ENCODE measurements at places on chromosomes 12 and 14.

DNA sequence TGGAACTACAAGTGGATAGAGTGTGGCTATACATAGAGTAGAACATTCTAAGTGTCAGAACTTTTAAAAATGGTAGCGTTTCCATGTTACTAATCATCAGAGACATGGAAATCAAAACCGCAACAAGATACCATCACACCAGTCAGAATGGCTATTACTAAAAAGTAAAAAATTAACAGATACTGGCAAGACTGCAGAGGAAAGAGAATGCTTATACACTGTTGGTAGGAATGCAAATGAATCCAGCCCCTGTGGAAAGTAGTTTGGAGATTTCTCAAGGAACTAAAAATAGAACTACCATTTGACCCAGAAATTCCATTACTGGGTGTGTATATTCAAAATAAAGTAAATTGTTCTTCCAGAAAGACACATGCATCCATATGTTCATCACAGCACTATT is 518.6 kb downstream of the NELL2 start:
- no peak for DNase-seq

DNA sequence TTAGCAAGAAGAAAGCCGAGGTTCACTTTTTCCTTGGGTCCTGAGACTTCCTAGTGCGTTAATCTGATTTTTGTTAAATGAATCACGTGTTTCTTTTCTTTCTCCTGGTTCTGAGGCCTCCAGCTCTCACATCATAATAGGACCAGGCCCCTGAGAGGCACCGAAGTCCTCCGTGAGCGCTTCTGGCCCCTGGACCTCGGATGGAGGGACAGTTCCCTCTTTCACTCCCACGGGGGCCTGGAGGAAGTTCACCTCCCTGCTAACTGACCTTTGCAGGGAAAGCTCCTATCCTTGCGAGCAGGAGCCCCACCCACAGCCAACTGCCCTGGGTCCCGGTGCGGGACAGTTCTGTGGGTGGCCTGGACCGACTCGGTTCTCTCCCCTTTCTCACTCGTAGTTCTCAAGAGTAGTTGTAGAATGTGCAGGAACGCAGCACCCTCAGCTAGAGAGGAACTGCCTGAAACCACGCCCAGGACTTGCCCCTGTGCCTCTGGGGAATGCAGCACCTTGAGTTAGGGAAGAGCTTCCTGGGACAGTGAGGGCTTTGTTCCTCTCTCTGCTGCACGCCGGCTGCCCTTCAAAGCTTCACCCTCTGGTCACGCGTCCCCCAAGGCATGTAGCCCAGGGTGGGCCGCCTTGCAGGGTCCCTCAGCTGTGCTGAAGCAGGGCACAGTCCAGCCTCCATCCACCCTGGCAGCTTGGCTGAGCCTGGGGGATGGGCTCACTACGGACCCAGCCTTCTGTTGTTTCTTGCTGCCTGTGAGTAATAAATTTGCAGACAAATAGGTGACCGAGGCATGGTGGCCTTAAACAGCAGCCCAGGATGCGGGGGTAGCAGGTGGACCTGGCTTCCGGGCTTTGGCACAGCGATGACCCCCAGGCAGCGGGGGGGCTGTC is 264.6 kb downstream of the ADGRD1 start:
- DNase-seq, result no peak

DNA sequence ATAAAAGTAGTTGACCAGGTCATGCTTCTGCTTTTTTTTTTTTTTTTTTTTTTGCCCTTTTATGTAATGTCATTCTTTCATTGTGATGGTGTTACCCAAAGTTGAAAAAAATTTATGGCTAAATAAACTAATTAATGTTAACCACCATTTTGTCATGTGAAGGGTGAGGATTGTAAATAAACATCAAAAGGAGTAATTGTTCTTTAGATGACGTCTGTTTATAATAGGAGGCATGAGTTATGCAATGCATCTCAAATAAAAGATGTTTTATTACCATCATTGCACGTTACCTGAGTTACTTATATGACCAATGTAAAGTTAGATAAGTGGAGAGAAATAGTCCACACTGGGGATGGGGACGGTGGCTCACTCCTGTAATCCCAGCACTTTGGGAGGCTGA is 349.9 kb upstream of the PDE3A start:
- DNase-seq, result no peak

GRCh38 chr12:55722948-55723347 is 2.8 kb downstream of the RDH5 start:
- no peak for DNase-seq

DNA sequence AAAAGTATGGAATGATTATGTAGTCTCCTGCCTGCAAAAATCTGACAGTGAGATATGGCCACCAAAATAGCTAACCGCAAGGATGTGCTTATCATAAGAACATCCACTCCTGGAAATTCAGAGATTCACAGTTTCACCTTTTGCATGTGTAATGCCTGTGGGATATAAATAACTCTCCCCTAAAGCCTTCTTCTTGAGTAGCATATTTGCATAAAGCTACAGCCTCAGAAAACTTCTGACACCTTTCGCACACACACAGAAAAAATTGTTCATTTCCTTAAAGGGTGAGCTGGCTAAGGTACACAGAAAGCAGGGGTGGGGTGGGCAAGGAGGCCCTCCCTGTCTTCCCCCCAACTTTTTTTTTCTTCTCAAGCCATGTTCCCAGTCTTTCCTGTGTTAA is 3.1 kb upstream of the IGF1 start:
- no peak for DNase-seq

- no peak for DNase-seq
Measured at GRCh38 chr14:59013672-59014298, 174.7 kb upstream of the DAAM1 start.

DNA sequence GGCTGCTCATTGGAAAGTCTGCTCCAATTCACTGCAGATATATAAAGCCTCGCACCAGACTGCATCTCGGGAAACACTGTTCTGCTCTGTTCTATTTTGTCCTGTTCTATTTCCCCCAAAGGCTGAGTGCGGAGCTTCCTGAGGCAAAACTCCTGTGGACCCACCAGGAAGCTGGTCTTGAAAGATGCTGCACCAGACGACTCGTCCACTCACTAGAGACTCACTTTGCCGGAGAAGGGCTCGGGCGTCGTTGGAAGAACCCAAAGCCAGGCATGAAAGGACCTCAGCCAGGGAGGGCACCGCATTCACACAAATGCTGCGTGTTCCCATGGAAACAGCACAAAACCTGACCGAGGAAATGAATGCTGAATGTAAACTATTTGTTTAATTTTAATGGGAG is 331.2 kb upstream of the SFSWAP start:
- DNase-seq, result no peak

DNA sequence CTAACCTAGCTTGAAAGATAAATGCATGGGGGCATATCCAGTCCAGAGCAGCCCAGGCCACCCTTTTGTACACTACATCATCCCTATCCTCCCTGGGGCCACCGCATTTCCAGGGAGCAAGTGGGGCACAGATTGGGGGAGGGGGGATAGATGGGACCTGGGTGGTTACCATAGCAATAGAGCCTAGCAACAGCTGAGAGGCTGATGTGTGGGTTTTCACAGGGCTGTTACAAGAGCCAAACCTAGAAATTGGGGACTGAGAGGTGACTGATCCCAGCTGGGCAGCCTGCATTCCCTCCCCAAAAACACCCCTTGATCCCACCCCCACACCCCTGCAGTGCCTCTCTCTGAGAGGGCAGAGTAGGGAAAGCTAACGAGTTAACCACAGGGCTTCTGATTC is 3.7 kb upstream of the ZNF384 start:
- no peak for DNase-seq

DNA sequence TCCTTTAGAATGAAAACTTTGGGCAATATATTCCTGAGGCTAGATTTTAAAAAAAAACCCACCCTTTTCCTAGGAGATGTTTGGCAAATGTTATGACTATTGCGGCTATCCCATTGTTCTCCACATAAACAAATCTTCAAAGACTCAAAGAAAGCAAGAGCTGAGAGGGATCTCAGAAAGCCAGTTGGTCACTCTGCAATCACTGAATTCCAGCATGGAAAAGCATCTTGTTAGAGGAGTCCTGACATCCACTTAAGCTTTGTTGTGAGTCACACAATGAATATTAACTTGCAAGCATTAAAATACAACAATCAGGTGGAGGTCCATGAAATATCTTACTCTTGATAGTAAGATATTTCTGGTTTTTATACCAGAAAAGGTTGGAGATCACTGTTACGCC is 11.0 kb upstream of the PTPRB start:
- DNase-seq, result no peak

DNA sequence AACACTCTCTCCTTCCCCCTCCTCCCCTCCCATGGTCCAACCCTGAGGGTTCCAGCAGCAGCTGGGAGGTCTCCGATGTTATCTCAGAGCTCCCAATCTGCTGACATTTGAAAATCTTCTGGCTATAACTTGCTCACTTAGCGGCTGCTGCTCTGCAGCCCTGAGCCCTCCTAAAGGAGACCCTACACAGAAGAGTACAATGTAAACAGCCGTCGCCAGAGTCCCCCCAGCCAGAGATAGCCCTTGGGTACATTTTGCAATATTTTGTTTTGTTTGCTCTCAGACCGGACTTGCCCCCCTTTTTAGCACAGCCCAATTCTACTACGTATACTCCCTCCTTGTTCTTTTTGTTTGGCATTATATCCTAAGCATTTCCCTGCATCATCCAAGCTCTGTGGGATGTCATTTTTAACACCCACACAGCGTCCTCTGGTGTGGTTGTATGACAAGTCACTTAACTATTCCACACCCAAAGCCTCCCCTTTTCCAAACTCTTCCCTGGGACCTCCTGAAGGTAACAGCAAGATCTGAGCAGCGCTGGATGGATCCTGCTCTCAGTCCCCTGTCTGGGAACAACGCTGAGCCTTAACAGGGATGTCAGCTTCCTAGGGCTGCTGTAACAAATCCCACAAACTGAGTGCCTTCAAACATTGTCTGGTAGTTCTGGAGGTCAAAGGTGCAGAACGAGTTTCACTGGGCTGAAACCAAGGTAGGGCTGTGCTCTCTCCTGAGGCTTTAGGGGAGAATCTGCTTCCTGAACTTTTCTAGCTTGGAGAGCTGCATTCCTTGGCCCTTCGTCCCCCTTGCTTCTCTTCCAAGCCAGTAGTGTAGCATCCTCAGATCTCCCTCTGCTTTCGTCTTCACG is 25.3 kb upstream of the TCL1B start:
- no peak for DNase-seq

DNA sequence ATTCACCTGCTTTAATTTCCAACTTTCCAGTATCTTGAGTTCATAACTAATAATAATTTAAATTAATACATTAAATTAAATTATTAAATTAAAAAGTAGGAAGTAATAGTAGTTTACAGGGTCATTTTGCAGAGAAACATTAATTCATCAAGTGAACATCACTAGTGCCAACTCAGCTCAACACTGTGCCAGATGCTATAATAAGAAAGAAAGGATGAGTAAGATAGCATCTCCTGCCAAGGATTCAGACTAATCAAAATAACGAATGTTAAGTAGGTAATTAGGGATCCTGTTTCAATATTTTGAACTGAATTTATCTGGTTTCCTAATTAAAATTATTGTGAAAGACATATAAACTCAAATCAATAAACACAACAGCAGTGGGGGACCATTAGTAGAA is 596.7 kb downstream of the SLC6A15 start:
- no peak for DNase-seq

- no peak for DNase-seq
Measured at GRCh38 chr12:49352351-49352750, 5.7 kb downstream of the DNAJC22 start.

GRCh38 chr14:21136024-21136423 is 19.8 kb downstream of the OR5AU1 start:
- peak; percentile 29 for DNase-seq

DNA sequence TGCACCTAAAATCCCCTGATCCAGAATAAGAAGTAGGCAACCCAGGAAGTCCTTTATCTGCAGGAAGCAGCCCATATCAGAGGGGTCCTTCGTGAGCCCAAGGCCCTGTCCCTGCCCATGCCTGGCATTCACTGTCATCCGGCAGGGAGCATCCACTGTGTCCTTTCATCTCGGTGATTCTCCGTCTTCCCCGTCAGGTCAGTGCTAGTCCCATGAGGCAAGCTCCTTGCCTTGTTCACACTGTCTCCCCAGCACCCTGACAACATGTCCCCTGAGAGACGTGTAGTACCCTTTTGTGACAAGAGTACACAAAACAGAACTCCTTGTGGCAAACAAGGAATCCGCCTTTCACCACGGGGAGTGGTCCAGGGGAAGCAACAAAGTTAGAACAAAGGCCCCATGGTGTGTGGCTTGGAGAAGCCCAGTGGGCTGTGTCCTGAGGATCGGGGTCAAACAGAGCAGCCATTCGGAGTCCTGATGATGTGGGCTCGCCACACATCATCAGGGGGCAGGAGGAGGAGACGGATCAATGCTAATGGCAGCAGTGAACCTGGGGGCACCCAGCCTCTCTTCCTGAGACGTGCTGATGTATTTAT is 112.1 kb downstream of the DICER1 start:
- DNase-seq, result no peak

DNA sequence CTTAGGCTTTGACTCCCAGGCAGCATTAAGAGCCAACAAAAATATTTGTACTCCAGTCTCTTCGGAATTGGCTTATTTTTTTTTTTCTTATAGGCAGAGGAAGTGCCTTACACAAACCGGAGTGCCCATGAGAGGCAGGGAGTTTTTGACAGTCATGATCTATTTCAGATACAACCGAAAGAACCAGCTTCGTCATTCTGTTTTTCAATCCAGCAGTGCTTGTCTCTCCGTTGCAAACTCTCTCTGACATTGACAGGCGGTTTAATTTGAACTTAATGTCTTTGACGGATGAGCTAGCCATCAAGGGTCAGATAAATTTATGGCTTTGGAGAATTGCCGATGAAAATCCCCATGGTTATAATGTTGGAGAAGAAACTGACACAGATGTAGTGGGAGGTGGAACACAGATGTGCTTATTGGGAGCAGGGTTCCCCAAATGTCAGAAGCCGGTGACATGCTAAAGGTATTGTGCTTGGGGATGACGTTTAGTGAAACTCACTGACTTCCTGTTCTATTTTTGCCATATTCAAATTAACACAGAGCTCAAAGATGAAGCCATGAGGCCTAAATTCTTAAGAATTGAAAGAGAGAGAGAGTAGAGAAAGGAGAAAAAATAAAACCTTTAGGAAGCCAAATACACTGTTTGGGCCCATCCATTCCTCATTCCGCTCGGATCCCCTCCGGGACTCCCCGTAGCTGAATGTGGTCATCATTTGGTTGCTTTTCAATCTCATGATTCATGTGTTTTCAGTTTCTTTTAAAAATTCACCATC is 59.7 kb downstream of the PLXNC1 start:
- no peak for DNase-seq

- DNase-seq, result no peak
Measured at GRCh38 chr12:8080120-8080519, 2.0 kb upstream of the NECAP1 start.

Data from hepatic stellate cell (primary cell).